Left renal pelvis (tissue), 4 donors: ENCODE measurements at places on chromosomes 7 and 10. TPM values are rescaled to one million over a fixed set of nuclear protein-coding genes. Genes with fewer than 3 reads are reported as not detected.

GRCh38 chr10:49279015-49279880 is 19.7 kb upstream of the C10orf71 start:
- DNase-seq = no peak

- DNase-seq = no peak
Measured at GRCh38 chr10:43699516-43699915, 50.8 kb upstream of the ZNF32 start.

GRCh38 chr10:96991313-96991841 is 159.3 kb downstream of the LCOR start:
- no peak for DNase-seq

DNA sequence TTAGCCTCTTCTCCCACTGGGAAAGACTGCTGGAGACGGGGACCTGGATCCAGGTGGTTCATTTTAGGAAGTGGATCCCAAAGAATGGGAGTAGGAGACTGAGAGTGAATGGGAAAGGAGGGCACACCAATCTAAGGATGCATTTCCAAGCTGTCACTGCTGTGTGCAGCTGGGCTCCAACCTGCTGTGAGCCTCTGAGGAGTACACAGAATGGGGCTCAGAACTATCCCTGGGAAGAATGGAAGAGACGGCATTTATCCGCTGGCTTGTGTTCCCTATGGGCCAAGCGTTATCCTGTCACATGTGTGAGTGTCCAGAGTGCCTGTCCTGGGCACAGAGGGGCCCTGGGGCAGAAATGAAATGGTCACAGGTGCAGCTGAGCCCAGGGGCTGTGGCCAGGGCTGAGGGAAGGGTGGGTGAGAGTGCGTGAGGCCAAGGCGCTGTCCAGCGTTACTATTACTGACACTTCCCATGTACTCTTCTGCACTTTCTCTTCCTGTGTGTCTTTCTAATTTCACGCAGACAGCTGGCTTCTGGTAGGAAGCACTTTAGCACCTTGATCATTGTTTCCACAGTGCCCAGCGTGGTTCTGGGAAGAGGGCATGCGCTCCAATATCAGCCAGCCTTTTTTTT is 35.4 kb upstream of the PODXL start:
- no peak for DNase-seq

DNA sequence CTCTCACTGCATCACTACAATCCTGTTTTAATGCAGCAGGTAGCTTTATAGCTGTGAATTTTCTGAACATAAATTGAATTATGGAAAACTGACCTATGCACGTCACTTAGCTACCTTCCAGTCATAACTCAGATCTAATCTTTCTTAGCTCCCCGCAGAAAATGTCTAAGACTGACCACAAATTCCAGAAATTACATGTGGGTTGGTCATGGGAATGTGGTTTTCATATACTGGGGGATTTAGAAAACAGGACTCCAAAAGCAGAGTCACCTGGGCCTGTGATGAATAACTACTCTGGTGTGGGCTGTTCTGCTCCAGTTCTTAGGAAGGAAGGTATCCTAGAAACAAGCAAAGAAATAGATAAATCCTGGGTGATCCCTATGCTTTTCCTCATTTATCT is 178.4 kb upstream of the LRRTM3 start:
- DNase-seq = no peak

- DNase-seq = no peak
Measured at GRCh38 chr7:108252177-108252576, 122.0 kb upstream of the LAMB4 start.

- DNase-seq = no peak
Measured at GRCh38 chr10:6601246-6601805, 21.2 kb upstream of the PRKCQ start.

TBX20 gene
- not detected for polyA plus RNA-seq

MAP3K8 gene
- polyA plus RNA-seq = 14.8 TPM
